Common myeloid progenitor, CD34-positive (primary cell): ENCODE measurements at places on chromosomes 13 and 19.
A peak's percentile ranks its signal among the peaks of the same experiment; 100 is the strongest.

GRCh38 chr13:44732503-44733098 lies 156.5 kb upstream of the TSC22D1 start:
- DNase-seq: no peak

DNA sequence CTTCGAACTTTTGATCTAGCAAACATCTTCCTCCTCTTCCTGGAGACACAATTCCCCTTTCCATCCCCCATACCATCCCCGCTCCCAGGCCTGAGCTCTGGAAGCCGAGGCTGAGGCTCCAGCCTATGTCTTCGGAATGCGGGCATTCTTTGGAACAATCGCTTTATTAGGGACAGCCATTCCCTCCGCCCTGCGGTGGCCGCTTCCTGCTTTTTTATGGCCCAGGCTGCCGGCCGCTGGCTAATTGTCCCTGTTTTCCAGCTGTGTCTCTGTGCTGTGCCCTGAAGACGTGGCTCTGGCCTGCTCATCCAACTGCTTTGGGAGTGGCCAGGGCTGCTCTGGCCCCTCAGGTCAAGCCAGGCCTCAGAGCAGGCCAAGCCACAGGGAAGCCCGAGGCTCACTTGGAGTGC lies 2.1 kb upstream of the CDX2 start:
- no peak for DNase-seq

DNA sequence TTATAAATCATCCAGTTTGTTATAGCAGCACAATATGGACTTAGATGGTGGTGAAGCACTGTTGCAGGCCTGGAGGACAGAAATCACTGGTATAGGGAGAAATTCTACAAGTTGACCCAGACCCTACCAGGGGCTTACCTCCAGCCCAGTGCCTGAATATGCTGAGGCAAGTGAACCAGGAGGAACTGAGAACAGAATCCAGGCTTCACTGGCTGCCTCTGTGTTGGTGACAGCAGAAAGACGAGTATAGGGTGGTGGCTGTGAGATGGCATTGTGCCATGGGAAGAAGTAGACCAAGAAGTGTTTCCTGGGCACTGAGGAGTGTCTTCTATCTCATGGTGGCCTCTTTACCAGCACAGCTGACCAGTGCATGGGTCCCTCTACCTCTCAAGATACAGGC lies 15.9 kb upstream of the EID2 start:
- no peak for DNase-seq

GRCh38 chr13:34025746-34026145 lies 207.8 kb downstream of the RFC3 start:
- no peak for DNase-seq

- no peak for DNase-seq
These were observed 36.2 kb downstream of the ATP12A start for GRCh38 chr13:24716446-24716845.

- DNase-seq: peak; percentile 2
These were observed 299.6 kb downstream of the TDRD3 start for GRCh38 chr13:60696602-60697001.

DNA sequence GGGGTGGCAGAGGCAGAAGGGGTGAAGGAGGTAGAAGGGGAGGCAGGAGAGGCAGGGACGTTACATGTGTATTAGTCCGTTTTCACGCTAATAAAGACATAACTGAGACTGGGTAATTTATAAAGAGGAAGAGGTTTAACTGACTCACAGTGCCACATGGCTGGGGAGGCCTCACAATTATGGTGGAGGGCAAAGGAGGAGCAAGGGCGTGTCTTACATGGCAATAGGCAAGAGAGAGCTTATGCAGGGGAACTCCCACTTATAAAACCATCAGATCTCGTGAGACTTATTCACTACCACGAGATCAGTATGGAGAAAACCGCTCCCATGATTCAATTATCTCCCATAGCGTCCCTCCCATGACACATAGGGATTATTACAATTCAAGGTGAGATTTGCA lies 19.0 kb upstream of the ACOD1 start:
- no peak for DNase-seq

DNA sequence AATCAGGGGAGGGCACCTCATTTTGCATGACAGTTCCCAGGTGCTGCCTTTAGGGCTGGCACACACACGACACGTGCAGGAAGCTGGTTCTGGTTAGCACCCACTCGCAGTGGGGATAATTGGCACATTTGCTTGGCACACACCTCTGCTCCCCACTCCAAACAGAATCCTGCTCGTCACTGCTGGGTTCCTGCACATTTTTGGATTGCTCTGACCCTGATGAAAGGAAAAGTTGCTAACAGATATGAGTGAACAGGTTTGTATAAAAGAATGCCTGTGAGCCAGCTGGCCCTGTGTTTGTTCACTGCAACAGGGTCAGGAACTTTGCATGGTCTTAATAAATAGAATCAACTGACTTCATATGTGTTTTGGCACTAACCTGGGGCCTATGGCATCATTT lies 1500.4 kb downstream of the EFNB2 start:
- no peak for DNase-seq

DNA sequence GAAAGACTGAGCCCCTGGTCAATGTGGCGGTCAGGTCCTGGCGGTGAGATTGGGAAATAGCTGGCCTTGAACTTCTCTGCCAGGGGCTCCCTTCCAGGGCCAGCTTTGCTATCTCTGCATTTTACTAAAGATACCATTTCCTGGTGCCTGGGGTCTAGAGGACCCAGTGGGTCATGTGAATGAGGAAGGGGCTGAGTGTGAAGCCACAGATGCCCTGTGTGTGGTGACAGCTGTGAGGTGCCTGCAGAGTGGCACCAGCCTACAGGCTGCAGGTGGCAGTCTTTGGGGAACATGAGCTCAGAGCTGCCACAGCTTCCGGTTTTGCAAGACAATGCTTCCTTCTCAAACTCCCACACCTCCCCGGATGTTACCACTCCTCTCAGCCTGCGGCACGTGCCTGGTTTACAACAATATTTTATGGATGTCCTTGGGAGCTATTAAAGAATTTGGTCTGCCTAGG lies 5.2 kb upstream of the MLNR start:
- peak; percentile 96 for DNase-seq

DNA sequence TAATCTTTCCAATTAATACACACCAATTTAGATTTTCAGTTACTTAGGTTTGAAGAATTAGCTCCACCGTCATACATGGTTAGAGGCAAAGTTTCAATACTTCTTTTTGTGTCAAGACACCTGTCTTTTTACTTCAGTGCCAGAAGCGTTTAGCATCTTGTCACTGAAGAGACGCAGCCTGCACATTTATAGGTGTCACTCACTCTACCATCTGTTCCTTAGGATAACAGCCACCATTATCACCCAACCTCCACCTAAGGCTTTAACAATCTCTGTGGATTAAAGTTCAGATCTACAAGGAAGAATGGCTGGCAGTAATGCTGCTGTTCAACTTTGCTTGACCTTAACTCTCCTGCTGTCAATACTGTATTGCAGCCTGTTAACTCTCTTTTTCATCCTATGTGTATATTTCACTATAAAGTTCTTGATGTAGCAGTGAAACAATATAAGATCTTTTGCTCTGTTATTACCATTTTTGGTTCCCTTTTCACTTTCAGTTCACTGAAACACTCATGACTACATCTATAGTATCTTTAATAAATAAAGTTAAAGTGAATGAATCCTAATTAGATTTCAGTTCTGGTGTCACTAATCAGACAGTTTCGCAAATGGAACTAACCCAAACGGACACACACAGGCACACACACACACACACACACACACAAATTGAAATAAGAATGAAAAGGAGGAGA lies 435.6 kb downstream of the PCDH9 start:
- DNase-seq: no peak

DNA sequence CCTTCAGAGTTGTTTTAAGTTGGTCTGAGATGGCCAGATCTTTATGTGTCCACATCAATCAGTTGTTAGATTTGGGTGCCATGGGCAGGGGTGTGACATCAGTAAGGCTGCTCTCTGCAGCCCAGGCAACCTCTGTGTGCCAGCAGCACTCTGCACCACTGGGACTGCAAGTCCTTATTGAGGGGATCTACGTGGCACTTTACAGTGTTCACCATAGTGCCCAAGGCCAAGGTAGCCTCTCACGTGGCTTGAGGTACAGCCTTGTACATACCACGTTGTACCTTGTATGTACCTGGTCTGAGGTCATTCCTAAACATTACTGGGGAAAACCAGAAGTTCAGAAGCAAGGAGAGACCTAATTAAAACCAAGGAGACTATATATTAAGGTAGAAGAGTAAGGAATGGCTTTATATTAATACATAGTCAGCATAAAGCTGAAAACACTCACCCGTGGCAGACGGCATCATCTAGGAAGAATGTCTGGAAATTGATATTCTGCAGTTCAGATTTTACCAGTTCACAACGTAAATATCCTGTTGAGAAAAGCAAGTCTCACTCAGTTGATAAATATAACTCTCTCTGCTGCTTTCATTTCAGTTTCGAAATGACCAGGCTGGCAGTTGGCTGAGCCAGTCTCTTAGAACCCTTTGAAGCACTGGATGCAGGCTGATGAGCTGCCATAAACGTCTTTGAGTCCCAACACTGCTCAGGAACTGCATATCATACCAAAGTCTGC lies 128.8 kb downstream of the ZDHHC20 start:
- DNase-seq: no peak

DNA sequence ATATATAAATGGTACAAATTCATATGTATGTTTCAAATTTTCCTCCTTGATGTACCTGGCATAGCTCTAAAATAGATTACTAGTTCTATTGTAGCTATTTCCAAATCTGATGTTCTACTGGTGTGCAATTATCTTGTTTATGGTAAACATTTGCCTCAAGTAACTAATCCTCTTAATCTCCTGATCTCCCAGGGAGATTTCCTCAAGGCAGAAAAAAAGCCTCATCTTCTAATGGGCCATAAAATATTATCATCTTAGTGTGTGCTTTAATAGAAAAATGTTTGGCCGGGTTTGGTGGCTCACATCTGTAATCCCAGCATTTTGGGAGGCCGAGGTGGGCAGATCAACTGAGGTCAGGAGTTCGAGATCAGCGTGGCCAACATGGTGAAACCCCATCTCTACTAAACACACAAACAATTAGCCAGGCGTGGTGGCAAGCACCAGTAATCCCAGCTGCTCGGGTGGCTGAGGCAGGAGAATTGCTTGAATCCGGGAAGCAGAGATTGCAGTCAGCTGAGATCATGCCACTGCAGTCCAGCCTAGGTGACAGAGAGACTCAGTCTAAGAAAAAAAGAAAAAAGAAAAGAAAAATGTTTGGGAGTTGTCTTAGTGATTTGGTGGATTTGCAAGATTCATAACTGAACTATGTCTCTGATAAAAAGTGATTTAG lies 498.9 kb upstream of the SLITRK5 start:
- no peak for DNase-seq

DNA sequence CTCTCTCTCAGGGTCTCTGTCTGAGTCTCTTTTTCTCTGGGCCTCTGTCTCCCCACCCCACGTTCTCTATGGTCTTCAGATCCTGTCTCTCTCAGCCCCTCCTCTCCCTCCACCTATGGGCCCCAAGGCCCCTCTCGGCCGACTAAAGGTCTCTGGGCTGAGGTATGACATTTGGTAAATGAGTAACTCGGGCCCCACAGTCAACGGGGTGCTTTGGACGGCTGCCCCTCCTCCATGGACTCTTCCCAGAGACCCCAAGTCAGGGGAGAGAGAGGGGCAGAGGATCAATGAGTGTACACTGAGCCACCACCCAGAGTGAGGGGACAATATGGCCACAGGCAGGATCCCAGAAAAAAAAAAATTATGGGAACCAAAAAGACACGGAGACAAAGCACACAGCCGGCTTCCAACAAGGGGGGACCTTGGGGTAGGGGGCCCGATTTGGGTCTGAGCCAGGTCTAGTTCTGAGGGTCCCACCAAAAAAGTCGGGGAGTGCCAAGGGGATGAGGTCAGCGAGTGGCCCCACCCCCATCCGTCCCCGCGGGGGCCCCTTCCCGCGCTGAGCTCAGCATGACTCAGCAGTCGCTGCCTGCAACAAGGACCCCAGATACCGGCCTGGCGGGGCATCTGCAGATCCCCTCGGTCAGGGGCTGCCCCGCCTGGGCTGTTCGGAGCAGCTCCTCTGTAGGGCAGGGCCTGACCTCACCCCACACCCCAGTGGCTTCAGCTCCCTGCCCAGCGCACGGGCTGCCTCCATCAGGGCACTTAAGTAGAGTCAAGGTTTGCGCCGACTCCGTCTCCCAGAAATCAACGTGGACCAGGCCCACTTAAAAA lies 1.5 kb upstream of the FTL start:
- peak; percentile 87 for DNase-seq

DNA sequence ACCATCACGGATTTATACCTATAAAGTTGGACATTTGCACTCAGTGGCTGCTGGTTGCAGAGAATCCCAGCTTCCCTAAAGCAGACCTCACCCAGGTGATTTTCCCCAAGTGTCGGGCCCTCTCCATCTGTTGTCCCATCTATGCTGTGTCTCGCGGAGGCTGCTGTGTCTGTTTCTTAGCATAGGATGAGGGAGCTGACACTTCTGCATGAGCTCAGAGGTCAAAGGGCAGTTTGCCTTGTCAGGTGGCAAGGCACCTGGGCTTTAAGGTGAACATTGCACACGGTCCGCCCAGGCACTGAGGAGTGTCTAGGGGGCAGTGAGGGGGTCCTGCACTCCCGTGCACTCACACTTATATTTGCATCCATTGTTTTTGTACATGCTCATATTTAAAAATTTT lies 151.6 kb downstream of the ZIC5 start:
- DNase-seq: no peak

GRCh38 chr13:61142506-61142905 lies 273.1 kb downstream of the PCDH20 start:
- no peak for DNase-seq

DNA sequence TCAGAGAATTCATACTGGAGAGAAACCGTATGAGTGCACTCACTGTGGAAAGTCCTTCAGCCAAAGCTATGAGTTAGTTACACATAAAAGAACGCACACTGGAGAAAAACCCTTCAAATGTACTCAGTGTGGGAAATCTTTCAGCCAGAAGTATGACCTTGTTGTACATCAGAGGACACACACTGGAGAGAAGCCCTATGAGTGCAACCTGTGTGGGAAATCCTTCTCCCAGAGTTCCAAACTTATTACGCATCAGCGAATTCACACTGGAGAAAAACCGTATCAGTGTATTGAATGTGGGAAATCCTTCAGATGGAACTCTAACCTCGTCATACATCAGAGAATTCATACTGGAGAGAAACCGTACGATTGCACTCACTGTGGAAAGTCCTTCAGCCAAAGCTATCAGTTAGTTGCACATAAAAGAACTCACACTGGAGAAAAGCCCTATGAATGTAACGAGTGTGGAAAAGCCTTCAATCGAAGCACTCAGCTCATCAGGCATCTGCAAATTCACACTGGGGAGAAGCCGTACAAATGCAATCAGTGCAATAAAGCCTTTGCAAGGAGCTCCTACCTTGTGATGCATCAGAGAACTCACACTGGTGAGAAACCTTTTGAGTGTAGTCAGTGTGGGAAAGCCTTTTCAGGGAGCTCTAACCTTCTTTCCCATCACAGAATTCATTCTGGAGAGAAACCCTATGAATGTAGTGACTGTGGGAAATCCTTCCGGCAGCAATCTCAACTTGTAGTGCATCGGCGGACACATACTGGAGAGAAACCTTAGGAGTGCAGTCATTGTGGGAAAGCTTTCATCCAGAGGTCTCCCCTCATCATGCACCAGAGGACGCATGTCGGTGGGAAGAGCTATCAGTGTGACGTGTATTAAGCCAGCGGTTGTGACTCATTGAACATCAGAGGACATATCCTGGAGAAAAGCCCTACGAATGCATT lies 16.5 kb upstream of the ZNF8 start:
- DNase-seq: no peak

GRCh38 chr13:102405499-102406100 lies 3.8 kb upstream of the FGF14 start:
- DNase-seq: no peak
